ENCODE measurements at places on chromosomes 2 and 18. TPM values are rescaled to one million over a fixed set of nuclear protein-coding genes. Genes with fewer than 3 reads are reported as not detected.

DNA sequence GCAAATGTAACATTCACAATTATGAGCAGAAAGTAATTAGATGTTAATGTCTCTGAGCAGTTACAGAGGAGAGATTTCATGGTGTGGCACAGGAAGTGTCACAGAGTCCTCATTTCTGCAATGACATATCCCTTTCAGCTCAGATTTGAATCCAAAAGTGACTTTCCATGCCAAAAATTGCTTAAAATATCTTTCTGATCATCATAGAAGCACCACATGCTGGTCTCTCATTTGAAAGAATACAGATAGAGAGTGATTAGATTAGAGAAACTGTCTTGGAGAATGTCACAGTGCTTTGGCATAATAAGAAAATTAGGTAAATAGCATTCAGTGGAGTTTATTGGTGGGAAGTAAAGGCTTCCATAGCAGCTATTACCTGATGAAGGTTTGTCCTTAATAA, 383.4 kb upstream of the CDH2 start:
- no peak for DNase-seq

- no peak for DNase-seq
Observed at GRCh38 chr2:127569666-127570065, 34.2 kb downstream of the MYO7B start.

- no peak for DNase-seq
Observed at GRCh38 chr2:200788121-200788718, 23.5 kb upstream of the BZW1 start.

DNA sequence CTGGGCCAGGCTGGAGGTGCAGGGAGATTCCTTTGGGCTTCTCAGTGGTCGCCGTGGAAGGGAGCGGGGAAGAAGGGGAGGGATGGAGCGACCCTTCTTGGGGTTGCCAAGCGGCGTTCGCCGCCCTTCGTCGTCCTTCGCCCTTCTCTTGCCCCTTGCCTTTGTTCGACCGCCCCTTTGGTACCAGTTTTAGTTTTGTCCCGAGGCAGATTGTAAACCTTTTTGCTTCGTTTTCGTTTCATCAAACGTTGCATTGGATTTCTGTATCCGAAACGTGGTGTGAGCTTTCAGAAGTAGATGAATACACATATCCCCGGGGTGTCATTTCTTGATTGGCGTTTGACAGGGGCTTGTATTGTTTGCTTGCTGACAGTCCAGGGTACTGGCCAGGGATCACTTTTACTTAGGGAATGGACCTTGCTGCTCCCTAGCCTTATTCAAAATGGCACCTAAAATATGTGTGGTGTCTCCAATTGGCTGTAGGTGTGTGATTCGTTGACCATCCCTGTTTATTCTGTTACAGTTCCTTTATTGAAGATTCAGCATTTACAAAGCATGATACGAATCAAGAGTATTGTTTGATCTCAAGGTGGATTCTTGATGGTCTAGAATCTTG, 788 bp downstream of the USP14 start:
- DNase-seq, result no peak

GRCh38 chr18:39960550-39960949, 1994.5 kb upstream of the PIK3C3 start:
- no peak for DNase-seq

Gene ESPNL
- not detected for total RNA-seq

DNA sequence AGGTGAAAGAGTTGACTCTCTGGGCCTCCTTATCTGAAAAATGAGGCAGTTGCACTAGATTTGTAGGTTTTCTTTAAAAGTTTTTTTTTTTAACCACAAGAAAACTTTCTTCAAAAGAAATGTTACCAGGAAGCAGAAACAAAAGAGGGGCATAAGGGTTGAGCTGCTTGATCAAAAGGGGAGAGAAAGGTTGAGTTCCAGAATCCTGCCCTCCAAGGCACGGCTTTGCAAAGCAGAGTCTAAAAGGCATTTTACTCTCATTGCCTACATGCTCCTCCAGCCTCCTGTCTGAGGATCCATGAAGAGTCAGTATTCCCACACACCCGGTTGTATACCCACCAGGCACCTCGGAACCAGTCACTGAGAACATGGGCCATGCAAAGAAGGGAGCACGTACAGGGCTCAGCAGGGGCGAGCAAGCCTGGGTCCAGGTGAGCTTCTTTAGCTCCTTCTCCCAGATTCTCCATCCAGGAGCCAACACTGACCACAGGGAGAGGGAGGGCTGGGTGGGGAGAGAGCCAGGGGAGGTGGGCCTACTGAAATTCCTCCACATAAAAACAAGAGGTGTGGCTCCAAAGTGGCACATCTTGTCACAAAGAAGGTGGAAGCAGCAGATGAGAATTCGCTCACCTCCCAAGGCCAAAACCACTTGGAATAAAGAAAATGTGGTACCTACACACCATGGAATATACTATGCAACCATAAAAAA, 116.0 kb upstream of the EPC2 start:
- DNase-seq, result no peak

GRCh38 chr2:16326711-16327300, 338.8 kb downstream of the CYRIA start:
- DNase-seq, result no peak

Gene OTOF
- total RNA-seq, result not detected

DNA sequence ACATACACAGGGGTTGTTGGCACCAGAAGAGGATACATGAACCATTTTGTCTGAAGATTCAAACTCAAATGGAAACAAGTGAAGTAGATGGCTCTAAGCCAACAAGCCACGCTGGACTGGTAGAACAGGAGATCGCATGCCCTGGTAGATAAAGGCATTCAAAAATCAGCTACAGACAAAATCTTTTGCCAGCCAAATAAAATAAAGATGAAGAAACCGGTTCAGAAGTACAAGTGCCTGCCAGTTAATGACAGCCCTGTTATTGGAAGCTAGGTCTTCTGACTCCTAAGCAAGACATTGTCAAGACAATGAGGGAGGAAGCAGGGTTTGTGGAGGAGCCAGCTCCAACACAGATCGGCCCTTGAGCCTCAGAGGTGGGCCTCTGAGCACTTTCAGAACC, 52.3 kb downstream of the EHD3 start:
- no peak for DNase-seq
